ENCODE measurements at places on chromosomes 3 and 15.

- DNase-seq = no peak
Observed at GRCh38 chr15:88874684-88875083, 20.7 kb downstream of the HAPLN3 start.

- no peak for DNase-seq
Observed at GRCh38 chr3:133997871-133998635, 31.7 kb downstream of the SLCO2A1 start.

DNA sequence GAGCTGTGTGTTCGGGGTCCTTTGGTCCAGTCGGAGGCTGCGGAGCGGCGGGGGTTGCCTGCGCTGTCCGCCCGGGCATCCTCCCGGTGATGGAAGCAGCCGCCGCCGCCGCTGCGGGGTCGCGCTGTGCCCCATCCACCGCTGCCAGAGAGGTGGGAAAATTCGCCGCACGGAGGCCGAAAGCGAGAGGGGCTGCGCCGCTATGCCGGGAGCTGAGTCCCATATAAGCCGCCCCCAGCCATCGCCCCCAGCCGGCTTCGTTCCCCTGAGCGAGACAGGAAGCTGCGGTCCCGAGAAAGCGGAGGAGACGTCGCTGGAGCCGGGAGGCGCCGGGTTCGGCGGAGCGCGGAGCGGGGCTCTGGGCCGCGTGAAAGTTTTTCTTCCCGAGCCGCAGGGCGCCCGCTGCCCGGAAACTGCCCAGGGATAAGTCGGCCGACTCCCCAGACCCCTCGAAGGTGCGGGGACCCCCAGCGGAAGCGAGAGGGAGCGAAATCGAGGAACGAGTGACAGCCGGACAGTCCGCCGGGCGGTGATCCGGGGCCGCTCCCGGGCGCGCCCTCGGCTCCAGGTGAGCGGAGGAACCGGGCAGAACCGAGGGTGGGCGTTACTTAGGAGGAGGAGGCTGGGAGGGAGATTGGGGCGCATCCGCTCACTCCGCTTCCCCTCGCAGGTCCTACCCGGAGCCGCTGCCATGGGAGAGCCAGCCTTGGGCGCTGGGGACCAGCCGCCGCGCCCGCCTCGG lies 574 bp downstream of the CHST2 start:
- peak; percentile 15 for DNase-seq

- DNase-seq = no peak
Observed at GRCh38 chr3:126023390-126023789, 54.4 kb downstream of the ROPN1B start.

DNA sequence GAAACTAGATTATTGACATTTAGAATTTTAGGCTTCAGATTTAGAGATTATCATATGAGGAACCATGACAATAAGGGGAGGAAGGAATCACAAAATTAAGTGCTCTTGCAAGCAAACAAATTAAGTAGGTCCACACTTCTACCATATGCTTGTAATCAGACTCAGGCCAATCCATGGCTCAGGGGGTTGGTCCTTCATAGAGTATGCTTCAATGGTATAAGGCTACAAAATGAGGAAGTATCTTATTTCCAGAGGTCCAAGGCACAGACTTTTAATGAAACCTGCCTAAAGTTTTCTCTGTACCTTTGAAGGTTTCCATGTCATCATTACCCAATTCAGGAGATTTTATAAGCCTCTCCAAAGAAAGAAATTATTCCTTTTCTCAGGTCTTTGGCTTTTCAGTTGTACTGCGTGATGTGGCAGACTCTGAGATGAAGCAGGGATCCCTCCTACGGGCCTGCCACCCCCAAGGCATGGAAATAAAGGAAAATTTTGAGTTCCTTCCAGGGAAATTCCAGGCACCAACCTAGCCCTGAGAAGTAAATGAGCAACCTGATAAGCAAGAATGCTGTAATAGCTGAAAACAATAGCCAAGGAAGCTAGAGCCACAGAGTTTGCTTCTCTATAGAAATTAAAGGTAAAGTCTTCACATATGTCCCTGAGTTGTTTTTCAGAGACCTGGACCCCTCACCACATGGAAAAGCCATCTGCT lies 36.3 kb downstream of the SERPINI2 start:
- DNase-seq = no peak

DNA sequence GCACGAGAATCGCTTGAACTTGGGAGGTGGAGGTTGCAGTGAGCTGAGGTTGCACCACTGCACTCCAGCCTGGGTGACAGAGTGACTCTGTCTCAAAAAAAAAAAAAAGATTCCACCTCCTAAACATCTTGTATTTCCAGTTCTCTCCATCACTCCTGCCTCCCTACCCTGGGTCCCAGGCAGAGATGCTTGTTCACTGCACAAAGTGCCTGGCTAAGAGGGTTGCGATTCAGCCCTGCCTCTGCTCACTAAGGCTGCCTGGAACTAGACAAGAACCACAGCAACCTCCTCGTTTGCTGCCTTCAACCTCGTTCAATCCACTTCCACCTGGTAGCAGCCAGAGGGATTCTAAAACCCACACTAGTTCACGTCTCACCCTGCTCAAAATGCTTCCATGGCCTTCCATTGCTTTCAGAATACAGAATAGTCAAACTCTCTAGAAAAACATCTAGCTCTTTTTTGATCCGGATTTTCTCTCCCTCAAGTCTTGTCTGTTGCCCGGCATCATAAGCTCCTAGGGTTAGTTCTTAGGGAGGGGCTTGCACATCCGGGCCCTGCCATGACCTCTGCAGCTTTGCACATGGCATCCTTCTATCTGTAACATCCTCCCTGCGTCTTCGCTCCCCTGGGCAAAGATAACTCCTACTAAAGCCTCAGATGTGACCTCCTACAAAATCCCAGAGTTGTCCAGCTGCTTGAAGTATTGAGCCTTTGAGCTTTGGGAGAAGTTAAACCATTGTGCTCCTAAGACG lies 1.0 kb upstream of the MCM2 start:
- no peak for DNase-seq

DNA sequence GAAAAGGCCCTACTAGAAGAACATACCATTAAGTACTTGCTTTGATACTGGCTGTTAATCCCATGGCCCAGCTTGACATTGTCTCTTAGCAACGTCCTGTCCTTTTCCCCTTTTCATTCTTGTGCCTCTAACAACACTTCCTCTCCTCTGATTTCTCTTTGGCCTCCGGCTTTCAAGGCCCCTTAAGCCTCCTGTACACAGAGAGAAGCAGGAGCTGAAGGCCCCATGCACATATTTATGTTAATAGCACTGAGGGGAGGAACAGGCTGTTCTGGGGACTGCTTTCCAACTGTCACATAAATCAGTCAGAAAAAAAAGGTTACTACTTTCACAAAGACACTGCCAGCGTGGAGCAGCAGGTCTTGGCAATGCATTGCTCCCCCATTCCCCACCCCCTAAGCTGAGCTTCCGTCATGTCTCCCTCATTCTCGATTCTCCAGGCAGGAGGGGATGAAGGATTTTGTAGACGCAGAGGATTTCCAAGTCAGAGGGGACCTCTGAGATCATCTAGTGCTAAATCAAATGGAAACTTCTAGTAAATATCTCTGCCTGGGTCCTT lies 257.4 kb upstream of the ADAMTS9 start:
- DNase-seq = no peak

- DNase-seq = no peak
Observed at GRCh38 chr3:165503825-165504224, 307.6 kb upstream of the SLITRK3 start.

DNA sequence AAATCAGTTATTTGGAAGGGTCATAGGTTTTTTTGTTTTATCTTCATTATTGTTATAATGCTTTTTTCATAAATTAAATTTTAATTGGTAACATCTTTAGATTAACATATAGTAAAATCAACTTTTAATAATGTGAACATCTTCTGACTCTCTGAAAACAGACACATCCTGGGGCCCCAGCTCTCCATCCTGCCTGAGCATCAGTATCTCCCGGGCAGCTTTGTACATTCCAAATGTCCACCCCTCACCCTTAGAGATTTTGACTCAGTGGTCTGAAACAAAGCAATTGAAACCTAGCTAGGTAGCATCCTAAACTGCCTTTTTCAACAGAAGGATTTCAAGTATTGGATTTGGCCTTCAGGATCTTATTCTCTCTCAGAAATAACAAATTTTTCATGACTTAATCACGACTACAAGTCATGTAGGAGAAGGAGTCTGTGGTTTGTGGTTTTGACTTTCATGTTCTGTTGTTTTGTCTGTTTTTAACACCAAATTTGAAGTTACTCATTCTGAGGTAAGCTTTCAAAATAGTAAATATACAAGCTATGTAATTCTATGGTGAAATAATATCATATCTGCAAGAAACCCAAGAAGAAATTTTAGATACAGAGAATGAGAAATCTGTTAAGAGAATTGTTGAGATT lies 147.3 kb upstream of the UBE2E2 start:
- peak; percentile 82 for DNase-seq

GRCh38 chr3:171700653-171701052 lies 109.6 kb downstream of the PLD1 start:
- no peak for DNase-seq

GRCh38 chr3:135896613-135897012 lies 68.9 kb upstream of the PPP2R3A start:
- no peak for DNase-seq

- DNase-seq = peak; percentile 59
Observed at GRCh38 chr15:55253580-55253979, 36.0 kb downstream of the RAB27A start.

DNA sequence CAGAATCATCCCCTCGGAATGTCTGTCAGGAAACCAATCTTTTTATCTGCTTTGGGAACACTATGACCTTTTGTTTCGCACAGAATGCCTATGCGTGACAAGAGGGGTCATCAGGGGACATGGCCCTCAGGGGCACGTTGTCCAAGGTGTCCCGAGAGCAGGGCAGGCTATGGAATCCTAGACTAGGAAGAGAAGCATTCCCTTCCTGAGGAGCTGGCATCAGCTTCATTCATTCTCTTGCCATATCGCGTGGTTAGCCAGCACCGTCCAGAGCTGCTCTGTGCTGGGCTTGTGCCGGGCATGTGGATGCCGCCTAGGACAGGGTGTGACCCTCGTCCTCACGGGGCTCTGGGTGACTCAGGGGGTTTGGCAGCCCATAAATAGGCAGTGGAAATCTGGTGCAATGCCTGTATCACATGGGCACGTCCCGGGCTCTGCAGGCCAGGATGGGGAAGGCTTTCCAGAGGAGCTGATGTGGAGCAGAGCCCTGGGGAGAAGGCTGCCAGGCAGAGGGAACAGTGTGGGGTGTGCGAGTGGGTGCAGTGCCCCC lies 117.8 kb downstream of the TMEM266 start:
- no peak for DNase-seq

DNA sequence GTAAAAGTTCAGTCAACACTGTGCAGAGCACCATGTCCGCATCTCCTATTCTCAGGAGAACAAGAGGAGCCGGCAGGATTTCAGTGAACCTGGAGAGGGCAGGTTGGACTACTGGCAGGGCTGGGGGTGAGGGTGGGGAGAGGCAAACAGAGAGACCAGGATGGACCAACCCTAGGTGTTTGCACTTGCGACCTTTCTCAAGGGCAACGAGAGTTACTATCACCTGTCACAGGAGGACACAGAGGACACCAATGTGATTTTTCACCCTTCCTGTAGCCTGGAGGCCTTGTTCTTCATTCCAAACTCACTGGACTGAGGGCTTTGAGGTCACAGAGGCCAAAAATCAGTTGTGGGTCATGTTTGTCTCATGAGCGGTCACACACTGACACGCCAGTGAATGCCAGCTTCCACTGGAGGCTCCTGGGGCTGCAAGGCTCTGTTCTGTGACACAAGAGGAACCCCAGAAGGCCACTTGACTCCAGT lies 89.5 kb downstream of the CPN2 start:
- DNase-seq = peak; percentile 8

- DNase-seq = peak; percentile 28
Observed at GRCh38 chr15:99105514-99106341, 848 bp downstream of the SYNM start.

- no peak for DNase-seq
Observed at GRCh38 chr15:90058775-90059174, 43.5 kb downstream of the IDH2 start.

DNA sequence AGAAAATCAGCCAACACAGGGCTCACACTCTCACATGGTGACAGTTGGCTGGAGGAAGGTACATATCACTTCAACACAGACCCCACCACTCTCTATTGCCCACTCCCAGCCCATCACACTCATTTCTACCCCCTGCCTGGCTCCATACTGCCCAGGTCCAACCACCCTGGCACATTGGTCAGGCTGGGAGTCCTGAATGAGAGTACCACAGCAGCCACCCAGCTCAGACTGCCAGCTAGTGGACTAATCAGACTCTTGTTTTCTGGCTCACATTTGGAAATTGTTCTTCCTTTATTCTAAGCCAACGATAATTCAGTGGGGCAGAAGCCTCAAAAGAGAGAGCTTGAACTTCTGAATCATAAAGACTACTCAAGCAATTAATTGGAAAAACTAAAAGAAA lies 20.0 kb downstream of the MRPL46 start:
- DNase-seq = no peak

GRCh38 chr3:177490626-177491025 lies 293.3 kb upstream of the TBL1XR1 start:
- no peak for DNase-seq

GRCh38 chr3:78873641-78874040 lies 894.2 kb downstream of the ROBO1 start:
- DNase-seq = no peak

DNA sequence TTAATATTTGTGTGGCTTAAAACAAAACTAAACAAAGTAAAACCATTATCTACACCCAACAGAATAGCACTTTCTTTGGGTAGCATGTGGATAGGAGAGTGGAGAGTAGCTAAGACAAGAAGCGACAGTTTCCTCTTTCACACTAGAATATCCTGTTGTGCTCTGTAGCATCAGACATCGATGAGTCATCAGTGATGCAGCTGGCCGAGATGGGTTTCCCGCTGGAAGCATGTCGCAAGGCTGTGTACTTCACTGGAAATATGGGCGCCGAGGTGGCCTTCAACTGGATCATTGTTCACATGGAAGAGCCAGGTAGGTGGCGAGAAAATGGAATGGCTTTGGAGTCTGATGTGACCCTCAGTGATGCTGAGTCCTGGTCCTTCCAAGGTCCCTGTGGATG lies 108.1 kb downstream of the USP13 start:
- peak; percentile 79 for DNase-seq

DNA sequence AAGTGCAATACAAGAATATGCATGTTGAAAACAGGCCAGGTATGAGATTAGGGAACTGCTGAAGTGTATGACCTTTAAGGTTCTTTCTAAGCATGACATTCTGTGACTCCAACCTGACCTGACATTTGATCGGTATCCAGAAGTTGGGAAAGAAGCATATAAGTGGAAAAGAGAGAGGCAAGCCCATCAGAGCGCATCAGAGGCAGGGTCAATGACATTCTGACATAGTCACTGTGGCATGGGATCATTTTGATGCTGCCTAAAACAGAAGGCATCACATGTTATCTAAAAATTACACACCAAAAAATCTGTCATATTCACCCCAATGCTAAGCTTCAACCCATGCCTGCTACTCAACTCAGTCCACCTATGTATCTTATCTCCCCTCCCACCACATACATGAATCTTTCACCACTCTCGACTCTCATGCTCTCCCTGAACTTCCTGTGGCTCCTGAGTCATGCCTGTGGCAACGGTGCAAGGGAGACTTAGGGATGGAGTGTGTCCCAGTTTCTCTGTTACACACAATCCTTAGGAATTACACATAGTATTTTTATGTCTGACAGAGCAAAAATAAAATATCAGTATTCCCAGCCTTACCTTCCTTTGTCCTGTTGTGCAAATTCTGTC lies 20.5 kb upstream of the LRRN1 start:
- DNase-seq = no peak
